ENCODE measurements at places on chromosomes 5 and 9.

- no peak for DNase-seq
Observed at GRCh38 chr9:126974594-126974993, 60.0 kb downstream of the RALGPS1 start.

DNA sequence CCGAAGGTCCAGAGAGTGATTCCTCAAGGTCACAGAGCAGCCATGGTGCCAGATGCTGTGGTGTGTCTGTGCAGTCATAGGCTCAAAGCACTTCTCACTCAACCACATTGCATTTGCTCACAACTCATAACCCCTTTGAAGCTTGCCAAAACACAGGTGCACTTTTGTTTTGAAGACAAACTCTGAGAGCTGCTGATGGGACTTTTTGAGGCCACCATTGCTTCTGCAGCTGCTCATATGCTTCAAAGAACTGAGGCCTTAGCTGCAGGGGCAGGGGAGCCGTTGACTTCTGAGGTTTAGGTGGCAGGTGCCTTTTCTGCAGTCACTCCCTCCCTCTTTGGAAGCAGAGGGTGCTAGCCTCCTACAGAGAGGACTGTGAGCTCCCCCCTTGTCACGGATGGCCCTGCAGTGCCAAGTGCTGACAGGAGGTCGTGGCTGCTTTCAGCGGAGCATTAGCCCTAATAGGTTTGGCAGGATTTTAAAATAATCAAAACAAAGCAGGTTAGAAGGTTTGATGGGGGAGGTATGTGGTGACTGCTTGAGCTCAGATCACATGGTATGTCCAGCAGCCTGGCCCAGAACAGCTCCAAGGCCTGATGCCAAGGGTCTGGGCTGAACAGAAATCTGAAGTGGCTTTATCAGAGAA lies 232.1 kb downstream of the MAN2A1 start:
- DNase-seq, result no peak

- DNase-seq, result no peak
Observed at GRCh38 chr9:34510497-34511468, 12.0 kb downstream of the ENHO start.

DNA sequence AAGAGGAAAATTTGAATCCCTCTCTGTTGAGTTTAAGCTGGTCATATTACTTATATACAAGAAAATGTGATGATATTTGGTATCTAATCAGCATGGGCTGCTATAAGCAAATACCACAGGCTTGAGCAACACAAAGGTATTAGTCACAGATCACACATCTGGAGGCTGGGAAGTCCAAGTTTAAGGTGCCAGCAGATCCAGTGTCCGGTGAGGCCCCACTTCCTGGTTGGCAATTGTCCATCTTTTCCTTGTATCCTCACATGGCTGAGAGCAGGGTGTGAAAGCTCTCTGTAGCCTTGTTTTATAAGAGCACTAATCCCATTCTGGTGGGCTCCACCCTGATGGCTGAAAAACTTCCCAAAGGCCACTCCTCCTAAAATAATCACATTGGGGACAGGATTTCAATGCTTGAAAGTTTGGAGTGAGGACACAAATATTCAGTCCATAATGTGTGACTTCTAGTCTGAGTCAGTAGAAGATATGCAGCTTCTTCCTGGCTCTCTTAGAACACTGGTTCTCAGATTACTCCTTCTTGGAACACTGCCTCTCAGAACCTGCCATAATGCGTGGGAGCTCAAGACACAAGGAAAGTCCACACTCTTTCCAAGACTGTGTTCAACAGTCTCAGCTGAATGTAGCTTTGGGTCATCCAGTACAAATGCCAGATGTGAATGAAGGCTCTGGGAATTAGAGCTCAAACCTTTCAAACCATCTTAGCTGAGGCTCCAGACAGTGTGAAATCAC lies 124.1 kb downstream of the PRDM9 start:
- DNase-seq, result no peak

All from colonic mucosa (tissue), 4 donors.